Testis (tissue), 5 donors: ENCODE measurements at places on chromosomes 7 and 10. TPM values are rescaled to one million over a fixed set of nuclear protein-coding genes. Genes with fewer than 3 reads are reported as not detected.
A peak's percentile ranks its signal among the peaks of the same experiment; 100 is the strongest.

GRCh38 chr7:154863766-154864522 lies 139.0 kb downstream of the PAXIP1 start:
- H3K27me3 ChIP-seq, result no peaks in the 10 kb centered on the region
- DNase-seq, result no peak
- no peak overlapping the region for H3K27ac ChIP-seq
- no peak overlapping the region for H3K4me3 ChIP-seq
- no peaks in the 10 kb centered on the region for H3K36me3 ChIP-seq

CDHR3 gene
- 3.8 TPM for total RNA-seq

PLXDC2 gene
- 53.6 TPM for total RNA-seq

AASS gene
- 29.3 TPM for total RNA-seq

PRDX3 gene
- 118 TPM for total RNA-seq

- H3K27ac ChIP-seq, result peak overlapping the region; percentile 61
- peak overlapping the region; percentile 40 for H3K4me3 ChIP-seq
- no peaks in the 10 kb centered on the region for H3K27me3 ChIP-seq
- peaks cover 25% of the 10 kb centered on the region for H3K4me1 ChIP-seq
These were observed 4.5 kb downstream of the DEPP1 start for GRCh38 chr10:44974082-44974627.

DNA sequence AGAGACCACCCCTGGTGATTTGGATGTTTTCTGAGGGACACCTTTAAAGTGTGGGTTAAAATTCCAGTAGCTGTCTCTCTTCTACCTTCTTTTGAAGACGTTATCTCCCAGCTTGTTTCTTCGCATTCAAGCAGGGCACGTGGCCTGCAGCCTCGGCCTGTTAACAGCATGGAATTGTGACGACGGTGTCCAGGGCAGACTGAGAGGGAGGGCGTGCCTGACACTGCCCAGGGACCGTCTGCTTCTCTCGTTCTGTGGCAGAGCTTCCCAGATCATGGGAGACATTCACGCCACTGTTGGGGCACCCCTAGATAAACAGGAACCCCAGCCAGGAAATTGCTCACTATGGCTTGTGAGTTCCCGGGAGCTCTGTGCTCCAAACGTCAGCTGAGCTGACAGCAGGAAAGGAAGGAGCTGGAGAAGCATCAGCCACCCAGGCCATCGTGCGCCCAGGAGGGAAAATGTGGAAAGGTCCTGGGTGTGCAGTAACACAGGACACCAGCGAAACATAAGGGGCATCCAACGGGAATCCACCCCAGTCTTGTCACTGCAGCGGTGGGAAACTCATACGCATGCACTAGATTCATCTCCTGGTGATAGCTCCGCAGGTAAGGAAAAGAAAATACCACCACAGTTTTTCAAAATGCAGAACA lies 41.1 kb upstream of the RBM33 start:
- no peak for DNase-seq
- no peaks in the 10 kb centered on the region for H3K36me3 ChIP-seq
- H3K4me3 ChIP-seq, result no peak overlapping the region

DNA sequence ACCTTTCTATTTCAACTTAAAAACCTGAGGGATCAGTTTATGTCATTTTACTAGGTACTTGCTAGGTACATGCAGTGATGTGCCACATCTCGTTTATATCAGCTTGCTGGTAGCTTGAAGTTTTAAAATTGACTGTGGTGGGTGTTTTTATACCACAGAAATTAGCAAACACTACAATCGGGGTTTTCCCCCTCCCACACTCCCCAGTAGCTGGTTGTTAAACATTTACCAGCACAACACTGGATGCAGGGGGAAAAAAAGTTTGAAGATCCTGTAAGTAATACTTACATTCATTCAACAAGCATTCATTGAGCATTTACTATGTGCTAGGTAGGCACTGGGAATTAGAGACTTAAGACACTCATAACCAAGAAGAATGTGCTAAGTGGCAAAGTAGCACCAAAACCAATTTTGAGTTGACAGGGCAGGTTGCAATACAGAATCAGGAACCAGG lies 32.6 kb downstream of the USP6NL start:
- H3K27me3 ChIP-seq, result no peaks in the 10 kb centered on the region
- no peak overlapping the region for H3K4me3 ChIP-seq
- H3K27ac ChIP-seq, result no peak overlapping the region

DNA sequence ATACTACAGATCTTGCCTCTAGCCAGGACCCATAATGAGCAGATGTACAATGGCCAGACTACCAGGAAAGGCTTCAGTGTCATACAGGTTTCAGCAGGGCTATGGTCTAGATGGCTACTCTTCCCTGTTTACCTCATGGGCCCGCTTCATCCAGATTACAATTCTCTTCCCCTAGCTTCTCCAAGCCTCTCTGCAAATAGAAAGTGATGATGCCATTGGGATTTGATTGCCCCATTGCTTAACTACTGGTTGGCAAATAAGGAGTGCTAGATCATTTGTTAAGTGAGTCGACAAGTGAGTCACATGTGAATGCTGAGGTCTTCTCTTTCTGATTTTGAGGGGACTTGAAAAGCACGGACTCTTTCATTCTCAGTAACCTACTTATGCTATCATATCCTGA lies 361.5 kb upstream of the LRRTM3 start:
- no peaks in the 10 kb centered on the region for H3K27me3 ChIP-seq
- H3K36me3 ChIP-seq, result no peaks in the 10 kb centered on the region
- H3K4me3 ChIP-seq, result no peak overlapping the region
- no peaks in the 10 kb centered on the region for H3K4me1 ChIP-seq
- H3K27ac ChIP-seq, result no peak overlapping the region

HOXA9 gene
- 0.39 TPM for total RNA-seq

DNA sequence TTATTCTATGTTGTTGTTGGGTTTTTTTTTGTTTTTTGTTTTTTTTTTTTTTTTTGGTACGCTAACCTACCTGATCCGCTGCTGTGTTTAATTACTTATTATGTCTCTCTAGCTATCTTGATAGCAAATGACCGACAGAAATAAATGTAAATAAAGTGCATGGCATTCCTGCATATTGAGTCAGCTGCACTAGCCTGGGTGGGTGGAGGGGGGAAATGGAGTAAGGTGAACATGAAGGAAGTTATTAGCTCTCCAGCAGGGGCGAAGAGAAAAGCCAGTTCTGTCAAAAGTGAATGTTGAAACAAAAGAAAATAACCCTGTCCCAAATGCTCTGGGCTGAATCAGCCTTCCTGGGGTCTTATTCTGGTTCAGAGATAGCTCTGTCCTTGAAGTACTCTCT lies 210.7 kb upstream of the MDFIC start:
- no peak for DNase-seq
- no peaks in the 10 kb centered on the region for H3K36me3 ChIP-seq
- H3K27ac ChIP-seq, result no peak overlapping the region
- H3K27me3 ChIP-seq, result no peaks in the 10 kb centered on the region
- no peaks in the 10 kb centered on the region for H3K4me1 ChIP-seq
- no peak overlapping the region for H3K4me3 ChIP-seq

TIMM23 gene
- 113 TPM for total RNA-seq

DNA sequence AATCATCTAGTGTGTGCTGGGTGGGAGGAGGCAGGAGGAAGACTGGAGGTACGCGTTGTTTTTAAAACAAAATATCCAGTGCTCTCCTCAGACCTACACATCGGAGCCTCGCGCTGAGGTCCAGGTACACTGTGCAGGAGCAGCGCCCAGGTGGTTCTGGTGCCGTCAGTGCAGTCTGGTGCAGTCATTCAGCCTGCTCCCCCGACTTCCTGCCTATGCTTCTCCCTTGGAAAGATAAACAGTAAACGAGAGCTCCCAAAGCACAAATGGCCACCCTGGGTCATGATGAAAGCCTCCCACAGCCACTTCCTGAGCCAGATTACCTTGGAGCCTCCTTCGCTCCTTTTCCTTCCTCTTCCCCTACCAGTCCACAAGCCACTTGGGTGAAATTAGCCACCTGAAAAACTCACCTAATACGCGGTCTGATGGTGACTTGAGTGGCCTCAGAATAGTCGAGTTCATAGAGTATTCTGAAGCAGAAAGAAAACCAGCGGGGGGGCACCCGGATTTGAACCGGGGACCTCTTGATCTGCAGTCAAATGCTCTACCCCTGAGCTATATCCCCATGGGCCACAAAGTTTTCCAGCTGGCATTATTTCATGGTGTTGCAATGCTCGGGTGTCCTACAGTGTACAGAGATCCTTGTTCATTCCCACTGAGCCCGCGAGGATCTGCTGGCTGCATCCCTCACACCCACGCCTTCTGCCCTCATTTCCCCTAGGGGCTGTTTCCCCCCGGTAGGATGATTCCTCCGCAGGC lies 82.5 kb downstream of the ZNF467 start:
- H3K27me3 ChIP-seq, result no peaks in the 10 kb centered on the region
- no peaks in the 10 kb centered on the region for H3K36me3 ChIP-seq
- peak; percentile 54 for DNase-seq
- no peaks in the 10 kb centered on the region for H3K4me1 ChIP-seq

DNA sequence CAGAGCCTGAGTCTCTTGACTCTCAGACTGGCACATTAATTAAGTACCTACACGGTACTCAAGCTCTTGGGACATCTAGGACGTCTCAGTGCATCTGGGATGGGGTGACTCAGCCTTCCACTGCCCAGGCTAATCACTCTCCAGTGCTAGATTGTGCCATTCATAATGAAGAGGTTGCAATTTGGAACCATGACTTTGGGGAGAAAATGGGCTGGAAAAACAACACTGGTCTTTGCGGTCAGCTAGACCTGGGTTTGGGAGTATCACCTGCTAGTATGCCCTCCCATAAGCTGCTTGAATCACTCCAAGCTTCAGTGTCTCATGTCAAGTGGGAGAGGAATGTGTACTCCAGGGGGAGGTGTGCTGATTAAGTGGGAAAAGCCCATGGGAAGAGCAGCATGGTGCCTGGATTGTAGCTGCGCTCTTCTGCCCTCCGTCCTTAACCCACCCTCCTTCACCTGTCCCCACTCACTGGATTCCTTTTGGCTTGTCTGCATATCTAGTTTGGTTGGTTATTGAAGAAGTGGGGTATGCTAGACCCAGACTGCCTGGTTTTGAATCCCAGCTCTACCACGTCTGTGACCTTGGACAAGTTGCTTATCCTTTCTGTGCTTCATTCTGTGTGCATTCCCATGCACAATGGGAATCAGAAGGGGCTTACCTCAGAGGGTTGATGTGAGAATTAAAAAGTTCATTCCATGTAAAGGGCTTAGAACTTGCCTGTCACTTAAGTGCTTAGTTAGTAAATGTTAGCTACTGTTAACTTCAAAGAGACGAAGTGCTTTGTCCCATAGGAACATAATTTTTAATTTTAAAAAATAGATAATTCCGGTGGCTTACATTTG lies 3.8 kb downstream of the NFE2L3 start:
- DNase-seq, result no peak
- H3K36me3 ChIP-seq, result no peaks in the 10 kb centered on the region
- no peaks in the 10 kb centered on the region for H3K27me3 ChIP-seq
- H3K4me1 ChIP-seq, result no peaks in the 10 kb centered on the region

DNA sequence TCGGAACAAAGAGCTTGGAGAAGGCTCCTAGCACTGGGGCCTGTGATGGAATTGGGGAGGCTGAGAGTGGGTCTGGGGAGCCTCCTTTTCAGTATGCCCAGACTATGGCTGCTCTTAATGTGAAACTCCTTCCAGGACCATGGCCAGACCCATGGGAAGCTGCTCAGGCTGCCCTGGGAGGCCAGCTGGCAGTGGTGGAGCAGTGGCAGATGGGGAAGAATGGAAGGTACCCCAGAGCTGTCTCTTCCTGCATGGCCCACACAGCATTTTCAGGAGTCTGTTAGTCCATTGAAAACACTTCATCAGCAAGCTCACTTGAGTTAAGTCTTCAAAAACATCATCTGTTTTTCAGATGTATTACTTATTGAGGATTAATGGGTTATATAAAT lies 18.5 kb downstream of the NACAD start:
- H3K27ac ChIP-seq, result no peak overlapping the region
- H3K27me3 ChIP-seq, result no peaks in the 10 kb centered on the region
- no peaks in the 10 kb centered on the region for H3K36me3 ChIP-seq
- no peak overlapping the region for H3K4me3 ChIP-seq
- H3K4me1 ChIP-seq, result peaks cover 4% of the 10 kb centered on the region
- no peak for DNase-seq

- H3K4me3 ChIP-seq, result no peak overlapping the region
- no peaks in the 10 kb centered on the region for H3K4me1 ChIP-seq
- no peak overlapping the region for H3K27ac ChIP-seq
These were observed 90.5 kb downstream of the CDC14C start for GRCh38 chr7:49014870-49015269.

- no peaks in the 10 kb centered on the region for H3K27me3 ChIP-seq
- DNase-seq, result no peak
- no peaks in the 10 kb centered on the region for H3K36me3 ChIP-seq
- no peak overlapping the region for H3K27ac ChIP-seq
- no peak overlapping the region for H3K4me3 ChIP-seq
- H3K4me1 ChIP-seq, result no peaks in the 10 kb centered on the region
These were observed 19.8 kb upstream of the FAM133B start for GRCh38 chr7:92609921-92610518.

DNA sequence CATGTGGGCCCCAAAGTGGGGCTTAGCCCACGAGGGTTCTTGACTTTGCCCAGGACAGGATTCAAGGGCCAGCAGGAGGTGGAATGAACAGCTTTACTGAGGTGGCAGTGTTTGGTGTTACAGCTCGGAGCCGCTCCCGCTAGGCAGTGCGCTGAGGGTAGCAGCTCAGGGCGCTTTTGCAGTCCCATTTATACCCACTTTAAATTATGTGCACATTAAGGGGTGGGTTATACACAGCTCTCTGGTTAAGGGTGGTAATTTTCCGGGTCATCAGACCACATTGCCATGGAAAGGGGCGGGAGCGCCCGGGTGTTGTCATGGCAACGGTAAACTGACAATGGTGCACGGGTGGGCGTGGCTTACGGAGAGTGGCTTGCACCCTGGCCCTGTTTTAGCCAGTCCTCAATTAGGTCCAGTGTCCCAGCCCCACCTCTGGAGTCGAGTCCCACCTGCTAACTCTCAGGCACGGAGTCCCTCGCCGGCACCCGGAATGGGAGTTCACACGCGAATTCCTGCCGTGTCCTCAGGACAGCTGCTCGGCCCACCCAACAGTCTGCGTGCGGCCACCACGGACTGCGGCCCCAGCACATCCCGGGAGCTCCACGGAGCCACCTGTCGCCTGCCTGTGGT lies 58.2 kb upstream of the PDGFA start:
- H3K4me1 ChIP-seq, result peaks cover 5% of the 10 kb centered on the region
- no peak overlapping the region for H3K4me3 ChIP-seq
- DNase-seq, result no peak
- H3K36me3 ChIP-seq, result no peaks in the 10 kb centered on the region
- no peaks in the 10 kb centered on the region for H3K27me3 ChIP-seq
- no peak overlapping the region for H3K27ac ChIP-seq
